ENCODE measurements at places on chromosomes 1 and 21.

GRCh38 chr21:45466330-45467220, 61.6 kb downstream of the COL18A1 start:
- DNase-seq, result no peak

GRCh38 chr1:219372916-219373615, 199.4 kb downstream of the LYPLAL1 start:
- DNase-seq, result no peak

DNA sequence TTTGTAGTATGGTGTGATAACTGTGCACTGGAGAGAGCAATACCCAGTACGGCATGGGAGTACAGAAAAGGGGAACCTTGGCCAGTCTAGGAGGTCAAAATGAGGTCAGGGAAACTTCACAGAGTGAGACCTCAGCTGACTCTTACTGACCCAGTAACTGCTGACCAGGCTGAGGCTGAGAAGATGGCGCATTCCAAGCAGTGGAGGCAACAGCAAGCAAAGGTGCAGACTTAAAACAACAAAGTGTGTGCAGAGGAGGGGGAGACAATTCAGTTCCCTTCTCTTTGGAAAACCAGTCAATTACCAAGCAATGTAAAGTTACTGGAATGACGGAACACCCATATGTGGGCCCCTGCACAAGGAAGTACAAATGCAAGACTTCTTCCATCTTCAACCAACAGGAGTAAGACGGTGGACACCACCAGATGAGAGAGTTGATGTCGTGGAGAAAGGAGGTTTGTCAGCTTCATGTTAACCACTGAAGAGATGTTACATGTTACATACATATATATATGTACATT, 54.6 kb upstream of the PRDX6 start:
- no peak for DNase-seq

DNA sequence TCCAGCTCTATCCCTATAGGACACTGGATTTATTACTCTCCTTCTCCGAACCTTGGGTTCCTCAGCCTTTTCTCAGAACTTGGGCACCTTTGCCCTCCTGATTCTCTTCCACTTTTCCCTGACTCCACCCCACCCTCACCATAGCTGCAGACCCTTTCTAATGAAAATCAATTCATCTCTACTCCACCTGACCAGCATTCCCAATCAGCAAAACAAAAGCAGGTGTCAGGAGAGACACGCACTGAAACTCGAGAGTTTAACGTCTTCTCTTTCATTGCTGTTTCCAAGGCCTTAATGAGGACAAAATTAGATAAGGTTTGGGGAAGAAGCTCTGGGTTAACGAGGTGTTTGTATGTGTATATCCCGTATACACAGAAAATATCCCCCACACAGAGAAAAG, 208.8 kb downstream of the PLPP3 start:
- DNase-seq, result no peak

GRCh38 chr1:114458237-114458777, 52.7 kb downstream of the TRIM33 start:
- DNase-seq, result no peak

- DNase-seq, result no peak
Measured at GRCh38 chr1:12434174-12434573, 183.8 kb downstream of the DHRS3 start.

- no peak for DNase-seq
Measured at GRCh38 chr1:236141447-236142252, 689 bp upstream of the GPR137B start.

DNA sequence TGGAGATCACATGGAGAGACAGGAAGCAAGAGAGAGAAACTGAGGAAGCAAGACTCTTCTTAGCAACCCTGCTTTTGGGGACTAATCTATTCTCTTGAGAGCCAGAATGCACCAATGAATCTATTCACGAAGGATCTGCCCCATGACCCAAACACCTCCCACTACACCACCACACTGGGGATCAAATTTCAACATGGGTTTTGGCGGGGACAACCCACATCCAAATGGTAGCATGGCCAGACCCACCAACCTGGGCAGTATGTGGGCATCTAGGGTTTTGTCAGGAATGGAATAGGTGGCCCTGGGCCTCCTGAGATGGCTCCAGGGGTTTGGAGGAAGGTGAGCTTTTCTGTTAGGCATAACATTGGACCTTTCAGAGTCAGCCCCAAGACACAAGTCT, 33.7 kb downstream of the NENF start:
- DNase-seq, result no peak

DNA sequence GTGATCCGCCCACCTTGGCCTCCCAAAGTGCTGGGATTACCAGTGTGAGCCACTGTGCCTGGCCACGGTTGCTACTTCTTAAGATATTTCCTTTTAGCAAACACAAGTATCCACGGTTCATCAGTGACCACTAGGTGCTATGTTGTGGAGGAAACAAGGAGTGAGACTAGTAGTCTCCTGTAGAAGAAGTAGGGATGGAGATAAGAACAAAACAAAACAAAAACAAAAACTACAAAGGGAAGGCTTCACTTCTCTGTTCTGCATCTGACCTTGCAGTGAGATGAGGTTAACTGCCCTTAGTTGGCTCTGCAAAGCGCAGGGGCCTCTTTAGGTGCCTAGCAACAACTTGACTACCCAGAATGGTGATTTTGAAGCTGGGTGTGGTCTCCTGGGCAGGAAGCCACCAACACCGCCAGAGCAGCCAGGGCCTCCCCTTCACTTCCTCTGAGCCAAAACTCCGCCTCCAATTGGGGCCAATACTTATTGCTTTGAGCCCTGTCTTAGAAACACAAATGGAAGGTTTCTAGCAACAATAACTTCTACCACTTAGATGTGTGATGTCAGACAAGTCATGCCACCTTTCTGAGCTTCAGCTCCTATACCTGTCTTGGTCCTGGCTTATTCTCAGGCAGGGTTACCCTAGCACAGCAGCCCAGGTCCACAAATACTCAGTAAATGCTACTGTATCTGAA, 12.8 kb upstream of the CDC42 start:
- no peak for DNase-seq

DNA sequence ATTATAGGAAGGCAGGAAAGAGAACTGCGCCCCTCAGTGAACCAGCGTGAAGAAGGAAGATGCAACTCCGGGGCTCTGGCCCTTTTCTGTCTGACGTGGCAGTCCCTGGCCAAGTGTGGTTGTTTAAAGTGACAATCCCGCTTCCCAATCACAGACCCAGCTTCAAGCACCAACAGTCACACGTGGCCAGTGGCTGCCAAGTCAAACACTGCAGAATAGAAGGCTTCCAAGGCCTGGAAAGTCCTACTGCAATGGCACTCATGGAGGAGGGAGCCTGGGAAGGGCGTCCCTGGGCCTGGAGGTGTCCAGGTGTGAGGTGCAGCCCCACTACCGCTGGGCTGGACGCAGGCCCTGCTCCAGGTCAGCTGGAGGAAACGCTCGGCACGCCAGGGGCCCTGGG, 143.8 kb downstream of the CASZ1 start:
- no peak for DNase-seq

- DNase-seq, result no peak
Measured at GRCh38 chr21:41877901-41878830, 978 bp downstream of the PRDM15 start.

DNA sequence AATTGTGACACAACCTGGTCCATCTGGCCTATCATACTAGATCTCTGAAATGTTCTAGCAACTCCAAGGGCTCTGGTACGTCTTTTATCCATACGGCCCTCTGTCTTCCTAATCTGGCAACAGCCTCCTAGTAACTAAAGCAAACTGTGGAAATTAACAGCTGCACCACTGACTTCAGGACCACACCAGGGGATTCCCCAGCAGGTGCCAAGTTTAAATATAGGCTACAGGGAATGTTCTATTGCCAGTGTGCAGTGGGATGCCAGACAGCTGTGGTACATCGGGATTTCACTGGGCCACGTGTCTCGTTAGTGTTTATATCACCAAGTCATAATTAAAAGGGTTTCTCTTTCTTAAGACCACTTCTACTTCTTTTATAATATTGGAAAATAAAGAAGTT, 94.3 kb downstream of the RGS2 start:
- no peak for DNase-seq

DNA sequence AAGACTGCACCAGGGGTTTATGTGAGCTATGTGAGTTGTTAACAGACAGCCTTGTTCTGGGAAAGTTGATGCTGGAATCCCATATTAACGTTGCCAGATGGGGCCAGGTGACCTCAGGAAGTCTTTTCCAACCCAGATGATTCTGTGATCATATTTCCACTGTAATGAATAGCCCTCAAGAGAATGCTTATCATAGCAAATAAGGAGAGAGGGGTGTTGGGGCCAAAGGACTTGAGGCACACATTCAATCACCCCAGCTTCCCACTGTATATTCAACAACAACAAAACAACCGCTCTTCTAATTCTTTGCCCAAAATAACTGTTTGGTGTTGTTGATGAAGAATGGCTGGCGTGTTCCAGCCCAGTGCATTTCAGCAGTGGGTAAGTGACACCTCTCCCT, 14.1 kb downstream of the ZNF697 start:
- DNase-seq, result no peak

GRCh38 chr1:21437341-21437640, 2.6 kb upstream of the NBPF3 start:
- DNase-seq, result no peak

- no peak for DNase-seq
Measured at GRCh38 chr1:66446261-66447001, 87.5 kb upstream of the SGIP1 start.

GRCh38 chr1:159913451-159914192, 11.7 kb downstream of the TAGLN2 start:
- DNase-seq, result no peak

GRCh38 chr1:117077267-117077666, 17.1 kb downstream of the TTF2 start:
- DNase-seq, result no peak

- DNase-seq, result no peak
Measured at GRCh38 chr1:44543786-44544185, 130.5 kb downstream of the TMEM53 start.

DNA sequence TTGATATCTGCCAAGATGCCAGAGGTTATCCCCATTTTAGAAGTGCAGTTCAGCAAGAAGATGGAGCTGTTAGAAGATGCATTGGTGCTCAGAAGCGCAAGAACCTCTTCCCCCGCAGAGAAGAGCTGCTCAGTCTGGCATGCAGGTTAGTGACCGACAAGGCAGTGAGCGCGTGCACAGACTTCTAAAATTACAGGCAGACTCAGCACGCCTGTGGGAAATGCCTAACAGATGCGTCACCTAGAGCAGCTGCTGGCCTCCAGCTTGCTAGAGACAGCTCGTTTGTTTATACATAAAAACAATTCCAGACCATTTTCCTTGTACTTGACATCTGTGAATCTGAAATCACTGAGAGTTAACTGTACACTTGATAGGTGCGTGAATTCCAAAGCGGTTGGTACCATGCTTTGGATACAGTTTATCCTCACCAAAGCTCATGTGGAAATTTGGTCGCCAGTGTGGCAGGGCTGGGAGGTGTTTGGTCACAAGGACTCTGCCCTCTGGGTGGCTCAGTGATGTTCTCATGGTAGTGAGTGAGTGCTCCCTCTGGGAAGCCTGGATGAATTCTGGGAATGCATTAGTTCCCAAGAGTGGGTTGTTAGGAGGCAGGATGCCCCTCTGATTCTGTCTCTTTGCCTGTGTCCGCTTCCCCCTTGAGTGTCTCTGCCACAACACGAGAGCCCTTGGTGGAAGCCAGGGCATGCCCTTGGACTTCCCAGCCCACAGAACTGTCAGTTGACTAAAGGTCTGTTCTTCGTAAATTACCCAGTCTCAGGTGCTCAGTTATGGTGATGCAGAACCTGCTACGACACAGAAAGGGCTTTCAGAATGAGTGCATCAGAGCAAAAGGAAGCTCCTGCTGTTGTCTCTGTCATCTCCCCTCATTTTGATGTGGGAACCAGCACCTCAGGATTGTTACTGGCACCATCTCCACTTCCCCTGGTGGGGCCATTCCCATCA, 24.4 kb downstream of the SNAP47 start:
- no peak for DNase-seq

DNA sequence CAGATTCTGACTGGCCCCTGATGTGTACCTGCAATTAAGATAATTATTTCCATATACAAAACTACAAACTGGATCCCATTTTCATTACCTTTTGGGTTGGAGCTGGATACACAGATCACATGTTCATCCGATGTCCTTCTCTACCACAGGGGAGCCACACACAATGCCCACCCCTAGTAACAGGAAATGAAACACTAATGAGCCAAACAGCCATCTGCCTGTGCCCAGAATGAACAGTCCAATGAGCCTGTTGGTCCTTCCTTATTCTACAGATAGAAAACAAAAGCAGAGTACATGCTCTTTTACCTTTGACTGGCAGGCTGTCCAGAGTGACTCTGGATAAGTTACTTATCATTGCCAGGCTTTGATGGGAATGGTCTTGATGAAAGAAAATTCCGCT, 68.6 kb downstream of the SIPA1L2 start:
- no peak for DNase-seq

GRCh38 chr1:24329797-24330543, 10.8 kb downstream of the GRHL3 start:
- DNase-seq, result no peak

DNA sequence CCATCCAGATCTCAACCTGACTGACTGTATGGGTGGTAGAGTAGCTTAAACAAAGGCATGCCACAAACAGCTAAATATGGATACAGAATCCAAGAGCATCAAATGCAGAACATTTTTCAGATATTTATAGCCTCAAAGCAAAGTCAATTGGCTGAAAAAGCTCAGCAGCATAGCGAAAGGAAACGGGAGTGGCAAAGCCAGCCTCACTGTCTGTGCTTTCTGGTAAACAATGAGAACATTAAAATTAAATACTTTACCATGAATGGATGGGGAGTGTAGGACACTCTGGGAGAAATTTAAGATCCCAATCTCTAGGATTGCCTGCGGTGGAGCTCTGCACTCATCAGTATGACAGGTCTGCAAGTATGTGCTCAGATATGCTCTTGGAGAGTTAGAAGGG, 4.4 kb downstream of the RASAL2 start:
- no peak for DNase-seq

Data from hypothalamus (tissue), 51 donors.